ENCODE measurements at places on chromosomes 16 and 17.

GRCh38 chr17:54789101-54789880 is 111.4 kb upstream of the TOM1L1 start:
- no peak for DNase-seq

GRCh38 chr16:85716022-85716679 is 27.4 kb upstream of the GINS2 start:
- no peak for DNase-seq

GRCh38 chr17:1029922-1030644 is 33.2 kb downstream of the TIMM22 start:
- DNase-seq, result no peak

DNA sequence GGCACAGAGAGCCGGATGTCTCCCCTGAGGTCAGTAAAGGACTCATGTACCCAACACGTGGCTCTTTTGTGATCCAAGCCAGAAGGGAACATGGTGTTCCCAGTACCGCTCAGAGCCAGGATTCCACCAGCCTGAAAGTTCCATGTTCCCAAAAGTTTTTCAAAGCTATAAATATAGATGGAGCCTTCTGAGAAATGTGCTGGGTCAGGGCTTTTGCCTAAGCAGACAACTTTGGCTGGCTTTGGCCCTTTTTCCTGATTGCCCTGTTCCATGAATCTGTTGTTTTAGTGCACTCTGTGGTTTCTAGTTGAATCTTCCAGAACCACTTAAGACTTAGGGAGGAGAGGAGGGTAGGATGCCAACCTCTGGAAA is 128.5 kb upstream of the HS3ST2 start:
- DNase-seq, result no peak

GRCh38 chr16:14628806-14629611 is 1.1 kb downstream of the PARN start:
- DNase-seq, result no peak

- no peak for DNase-seq
These were observed 30.5 kb downstream of the KIAA0753 start for GRCh38 chr17:6610011-6610410.

DNA sequence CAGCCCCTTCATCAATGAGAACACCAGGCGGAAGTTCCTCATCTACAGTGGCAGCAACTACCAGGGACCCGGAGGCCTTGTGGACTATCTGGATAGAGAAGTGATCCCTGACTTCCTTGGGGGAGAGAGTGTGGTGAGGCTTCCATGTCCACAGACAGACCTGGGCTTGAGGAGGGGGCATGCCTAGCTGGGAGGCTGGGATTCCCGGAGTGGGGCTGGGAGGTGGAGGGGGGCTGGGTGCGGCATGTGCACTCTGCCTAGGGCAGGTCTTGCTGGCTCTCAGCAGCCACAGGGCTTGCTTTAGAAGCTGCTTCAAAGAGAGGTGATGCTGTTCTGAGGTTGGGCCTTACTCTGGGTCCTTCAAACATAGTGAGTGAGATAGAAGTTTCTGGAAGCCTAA is 27.8 kb downstream of the NAGPA start:
- no peak for DNase-seq

DNA sequence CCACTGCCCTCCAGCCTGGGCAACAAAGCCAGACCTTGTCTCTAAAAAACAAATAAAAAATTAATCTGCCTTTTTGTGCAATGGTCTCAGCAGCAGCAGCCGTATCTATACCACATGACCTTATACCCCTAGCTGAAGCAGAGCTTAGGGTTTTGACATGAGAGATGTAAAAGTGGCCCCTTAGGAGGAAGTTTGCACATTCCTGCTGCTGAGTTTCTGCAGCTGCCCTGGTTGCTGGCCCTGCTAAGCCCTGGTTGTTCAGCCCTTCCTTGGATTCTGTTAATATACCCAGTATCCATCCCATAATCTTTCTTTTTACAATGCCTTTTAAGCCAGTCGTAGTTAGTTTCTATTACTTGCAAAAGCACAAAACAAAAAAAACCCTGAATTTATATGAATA is 33.0 kb upstream of the PRKCB start:
- DNase-seq, result no peak

DNA sequence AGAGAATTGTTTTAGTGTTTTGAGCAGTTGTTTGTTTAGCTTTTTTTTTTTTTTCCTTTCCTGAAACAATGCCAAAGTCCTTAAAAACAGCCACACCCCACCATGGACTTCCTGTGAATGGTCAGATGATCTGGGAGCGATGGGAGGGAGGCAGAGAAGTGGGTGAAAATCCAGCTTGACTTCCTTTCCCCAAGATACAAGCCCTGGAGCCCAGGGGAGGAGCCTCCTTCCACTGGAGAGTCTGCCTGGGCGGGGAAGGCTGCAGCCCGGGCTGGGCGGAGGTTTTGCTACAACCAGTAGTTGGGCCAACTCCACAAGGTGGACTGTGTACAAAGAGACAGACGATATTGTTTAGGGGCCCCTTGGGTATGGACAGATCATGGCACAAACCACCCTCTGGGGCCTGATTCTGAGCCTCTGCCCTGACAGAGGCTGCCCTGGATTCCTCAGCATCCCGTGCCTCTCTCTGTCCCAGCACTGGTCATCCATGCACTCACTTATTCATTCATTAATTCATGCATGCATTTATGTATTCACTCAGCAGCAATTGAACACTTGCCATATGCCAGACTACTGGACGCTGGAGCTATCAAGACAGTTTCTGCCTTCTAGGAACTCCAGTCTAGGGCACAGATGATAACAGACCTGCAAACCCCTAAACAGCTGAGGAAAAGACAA is 29.8 kb downstream of the WSB1 start:
- DNase-seq, result peak; percentile 3

- DNase-seq, result peak; percentile 6
These were observed 47.8 kb downstream of the ANKFY1 start for GRCh38 chr17:4215882-4216570.

GRCh38 chr17:73710095-73710592 is 65.9 kb upstream of the SDK2 start:
- DNase-seq, result no peak

DNA sequence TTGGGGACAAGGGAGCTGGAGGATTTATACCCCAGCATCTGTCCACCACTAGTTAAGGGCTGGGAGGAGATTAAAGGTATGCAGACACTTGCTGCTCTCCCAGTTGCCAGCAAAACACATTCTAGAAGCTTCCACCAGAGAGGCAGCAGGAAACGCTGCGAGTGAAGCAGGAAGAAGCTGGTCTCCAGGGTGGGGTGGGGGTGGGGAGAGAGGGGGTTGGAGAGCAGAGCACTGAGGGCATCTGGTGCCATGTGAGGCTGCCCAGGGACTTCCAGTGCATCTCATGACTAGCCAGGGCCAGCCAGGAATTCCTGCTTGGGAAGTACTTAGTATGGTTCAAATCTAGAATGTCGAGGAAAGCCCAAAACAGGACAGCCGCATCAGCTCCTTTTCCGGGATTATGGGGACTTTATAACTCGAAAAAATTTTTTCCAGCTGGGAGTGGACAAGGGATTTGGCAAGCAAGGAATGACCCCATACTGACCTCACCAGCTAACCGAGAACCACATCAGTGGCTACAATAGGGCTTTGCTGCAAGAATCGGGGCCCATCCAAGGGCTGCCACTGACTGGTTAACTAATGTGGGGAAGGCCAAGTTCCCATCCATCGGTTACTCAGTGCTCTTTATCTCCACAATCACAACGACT is 26.2 kb upstream of the AXIN2 start:
- DNase-seq, result no peak
